NCI-H524 (cell line): ENCODE measurements at places on chromosomes 3 and 15.

- no peak for DNase-seq
Observed at GRCh38 chr15:40471105-40471807, 472 bp downstream of the CHST14 start.

GRCh38 chr3:44114142-44114541, 127.5 kb upstream of the TOPAZ1 start:
- DNase-seq, result no peak

- DNase-seq, result no peak
Observed at GRCh38 chr3:62557983-62558382, 184.6 kb upstream of the FEZF2 start.

- no peak for DNase-seq
Observed at GRCh38 chr3:133831966-133832801, 26.6 kb downstream of the SRPRB start.

DNA sequence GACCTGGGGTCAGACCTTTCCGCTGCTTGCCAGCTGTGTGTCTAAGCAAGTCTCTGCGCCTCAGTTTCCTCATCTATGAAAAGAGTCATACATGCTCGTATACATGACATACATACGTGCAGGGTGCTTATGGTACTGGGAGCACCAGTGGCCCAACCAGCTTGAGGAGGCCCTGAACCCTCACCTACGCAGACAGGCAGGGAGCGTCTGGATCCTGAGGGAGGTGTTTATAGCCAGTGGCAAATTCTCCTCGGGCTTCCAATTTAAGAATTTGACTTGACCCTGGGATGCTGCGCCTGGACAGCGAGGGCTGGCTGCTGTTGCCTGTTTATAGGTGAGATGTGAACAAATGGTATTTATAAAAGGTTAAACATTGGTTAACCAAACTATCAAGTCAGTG, 17.7 kb upstream of the FGD5 start:
- DNase-seq, result no peak

GRCh38 chr3:78632925-78633553, 1134.8 kb downstream of the ROBO1 start:
- DNase-seq, result no peak

DNA sequence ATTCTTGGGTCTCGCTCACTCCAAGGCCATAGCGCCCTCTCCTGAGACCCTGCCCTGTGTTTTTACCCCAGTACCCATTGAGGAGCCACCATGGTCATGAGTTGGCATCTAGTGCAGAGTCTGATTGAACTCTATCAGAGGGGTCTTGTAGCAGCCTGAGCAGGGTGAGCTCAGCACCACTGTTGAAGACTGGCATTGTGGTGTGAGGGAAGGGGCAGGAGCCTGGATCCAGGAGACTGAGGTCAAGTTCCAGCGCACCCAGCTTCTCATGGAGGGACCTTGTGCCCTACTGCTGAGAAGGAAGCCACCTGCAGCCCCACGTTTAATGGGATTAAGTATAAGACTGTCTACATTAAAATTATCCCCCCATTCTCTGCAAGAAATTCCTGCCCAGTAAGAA, 65.8 kb upstream of the LARS2 start:
- no peak for DNase-seq

DNA sequence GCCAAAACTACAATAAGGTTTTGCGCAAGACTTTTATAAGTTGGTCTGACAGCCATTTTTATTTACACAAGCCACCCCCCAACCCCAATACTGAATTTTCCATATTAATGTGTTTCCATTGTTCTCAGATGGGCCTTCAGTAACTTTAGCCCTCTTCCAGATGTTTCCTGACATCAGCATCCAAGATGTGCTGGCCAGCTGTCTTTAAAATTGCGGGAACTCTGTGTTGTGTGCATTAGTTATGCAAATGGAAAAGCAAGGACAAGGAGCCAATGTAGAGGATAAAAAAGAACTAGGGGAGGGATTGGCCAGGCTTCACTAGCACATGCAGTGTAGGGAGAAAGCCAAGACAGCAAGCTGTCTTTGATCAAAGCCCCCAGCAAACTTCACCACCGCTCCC, 45.4 kb downstream of the COMMD2 start:
- DNase-seq, result no peak

DNA sequence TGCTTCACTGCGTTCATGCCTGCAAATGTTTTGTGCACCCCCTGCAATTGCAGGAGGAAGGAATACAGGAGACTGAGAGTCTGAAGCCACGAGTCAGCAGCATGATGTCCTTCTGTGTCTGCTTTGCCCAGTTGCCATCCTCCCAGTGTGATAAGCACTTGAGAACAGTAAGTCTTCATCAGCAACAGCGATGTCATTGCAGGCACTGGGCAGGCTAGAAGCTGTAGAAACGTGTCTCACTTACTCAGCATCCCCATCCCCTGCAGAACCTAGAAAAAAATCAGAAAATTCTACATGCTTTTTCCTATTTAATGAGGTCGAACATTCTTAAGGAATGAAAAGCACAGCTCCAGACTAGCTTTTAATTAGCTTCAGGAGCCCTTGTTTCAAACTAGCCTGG, 156.5 kb upstream of the LPP start:
- no peak for DNase-seq

DNA sequence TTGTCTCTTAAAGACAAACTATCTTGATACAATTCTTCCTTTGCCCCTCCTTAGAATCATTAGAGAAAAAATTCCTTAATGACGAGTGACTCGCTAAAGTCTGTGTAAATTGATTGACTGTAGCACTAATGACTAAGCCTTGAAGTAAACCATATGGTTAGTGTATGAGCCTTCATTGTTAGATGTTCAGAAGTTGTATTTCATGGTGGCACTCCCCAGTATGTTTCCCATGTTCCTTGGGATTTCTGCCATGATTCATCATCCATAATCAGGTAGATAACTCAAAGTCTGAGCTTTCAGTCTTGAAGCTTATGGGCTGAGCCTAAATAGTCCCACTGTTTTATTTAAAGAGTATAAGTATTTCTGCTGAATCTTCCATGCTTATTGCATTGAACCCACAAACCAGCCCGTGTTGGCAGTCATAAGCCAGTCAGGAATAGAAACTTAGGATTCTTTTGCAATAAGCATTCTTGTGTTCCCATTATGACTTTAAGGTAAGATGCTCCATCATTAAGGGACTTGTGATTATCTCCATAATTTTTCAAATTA, 371.2 kb upstream of the RARB start:
- no peak for DNase-seq

DNA sequence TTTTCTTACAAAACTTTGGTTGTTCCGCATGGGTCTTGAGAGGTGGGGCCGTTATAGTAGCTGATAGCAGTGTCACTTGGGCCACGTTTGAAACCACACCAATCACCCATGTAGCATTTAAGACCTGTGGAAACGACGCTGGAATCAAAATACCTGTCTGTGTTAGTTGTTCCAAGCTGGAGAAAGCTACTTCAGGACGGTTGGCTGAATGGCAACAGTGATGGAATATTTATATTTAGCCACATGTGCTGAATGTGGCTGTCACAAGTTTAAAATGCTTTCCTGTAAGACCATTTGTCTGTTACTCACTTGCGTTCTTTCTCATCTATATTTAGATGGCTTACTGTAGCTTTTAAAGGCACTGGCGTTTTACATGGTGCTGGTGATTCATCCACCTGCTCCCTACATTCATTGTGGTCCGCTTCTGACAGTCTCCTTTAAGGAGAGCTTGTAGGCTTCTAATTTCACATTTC, 1.4 kb downstream of the DNAJA4 start:
- no peak for DNase-seq

DNA sequence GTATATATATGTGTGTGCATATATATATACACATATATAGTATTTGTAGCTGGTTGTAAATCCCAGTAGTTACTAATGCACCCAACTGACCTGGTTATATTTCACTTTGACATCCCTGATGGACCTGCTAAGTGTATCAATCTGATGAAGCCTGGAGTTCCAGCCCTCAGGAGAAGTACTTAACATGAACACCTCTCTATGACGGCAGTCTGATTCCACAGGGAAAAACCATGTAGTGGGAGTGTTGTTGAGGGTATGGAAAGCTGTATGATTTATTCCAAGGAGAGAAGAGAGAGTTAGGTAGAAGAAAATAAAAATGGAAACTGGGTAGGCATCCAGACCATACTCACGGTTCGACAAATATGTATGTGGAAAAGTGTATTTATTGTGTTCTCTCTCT, 531.2 kb upstream of the SEMA6D start:
- DNase-seq, result peak; percentile 18

DNA sequence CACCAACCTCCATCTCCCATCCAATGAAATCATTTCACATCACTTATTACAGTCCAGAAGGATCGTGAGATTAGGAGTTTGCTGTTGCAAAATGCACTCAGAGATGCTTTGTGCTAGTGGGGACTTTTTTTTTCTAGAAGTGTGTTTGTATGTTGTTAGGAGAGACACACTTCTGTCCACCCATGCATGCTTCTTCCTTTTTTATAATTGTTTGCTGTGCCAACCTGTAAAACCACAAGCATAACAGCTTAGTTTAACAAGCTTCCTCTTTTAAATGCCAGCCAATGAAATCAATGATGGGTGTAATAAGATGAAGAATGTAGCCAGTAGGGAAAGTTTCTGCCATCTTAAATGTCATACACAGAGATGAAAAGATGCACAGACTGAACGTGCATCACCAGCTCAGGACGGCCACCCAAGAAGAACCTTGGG, 305.6 kb upstream of the STT3B start:
- DNase-seq, result no peak

DNA sequence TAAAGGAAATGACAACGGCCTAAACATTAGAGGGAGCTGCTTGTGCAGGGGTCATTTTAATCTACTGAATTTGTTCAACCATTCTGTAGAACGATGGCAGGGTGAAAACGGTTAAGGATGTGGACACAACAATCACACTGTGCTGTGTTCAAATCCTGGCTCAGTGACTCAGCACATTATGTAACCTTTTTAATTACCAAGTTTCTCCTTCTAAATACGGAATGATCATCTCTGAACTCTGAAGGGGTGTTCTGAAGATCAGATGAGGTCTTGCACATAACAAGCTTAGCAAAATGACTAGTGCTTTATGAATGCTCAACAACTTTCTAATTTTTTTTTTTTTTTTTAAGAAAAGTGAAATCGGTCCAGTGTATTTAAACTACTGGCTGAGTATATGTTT, 592.8 kb downstream of the FOXP1 start:
- no peak for DNase-seq

GRCh38 chr3:27521872-27522265, 37.7 kb upstream of the SLC4A7 start:
- no peak for DNase-seq

DNA sequence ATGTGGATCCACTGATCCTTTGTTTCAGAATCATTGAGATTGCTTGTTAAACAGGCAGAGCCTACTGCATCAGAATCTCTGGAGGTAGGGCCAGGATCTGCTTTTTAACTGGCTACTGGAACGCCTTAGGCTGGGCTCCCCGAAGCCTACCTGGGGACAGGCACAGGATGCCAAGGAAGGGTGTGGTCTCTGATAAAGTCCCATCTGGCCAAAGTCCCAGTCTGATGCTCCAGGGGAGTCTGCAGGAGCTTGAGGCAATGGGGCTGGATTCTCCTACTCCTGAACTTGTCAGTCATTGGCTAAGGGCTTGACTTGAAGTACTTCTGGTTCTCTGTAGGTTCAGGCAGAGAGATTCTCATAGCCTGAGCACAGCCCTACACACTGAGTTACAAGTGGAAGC, 22.4 kb upstream of the CCK start:
- DNase-seq, result no peak

DNA sequence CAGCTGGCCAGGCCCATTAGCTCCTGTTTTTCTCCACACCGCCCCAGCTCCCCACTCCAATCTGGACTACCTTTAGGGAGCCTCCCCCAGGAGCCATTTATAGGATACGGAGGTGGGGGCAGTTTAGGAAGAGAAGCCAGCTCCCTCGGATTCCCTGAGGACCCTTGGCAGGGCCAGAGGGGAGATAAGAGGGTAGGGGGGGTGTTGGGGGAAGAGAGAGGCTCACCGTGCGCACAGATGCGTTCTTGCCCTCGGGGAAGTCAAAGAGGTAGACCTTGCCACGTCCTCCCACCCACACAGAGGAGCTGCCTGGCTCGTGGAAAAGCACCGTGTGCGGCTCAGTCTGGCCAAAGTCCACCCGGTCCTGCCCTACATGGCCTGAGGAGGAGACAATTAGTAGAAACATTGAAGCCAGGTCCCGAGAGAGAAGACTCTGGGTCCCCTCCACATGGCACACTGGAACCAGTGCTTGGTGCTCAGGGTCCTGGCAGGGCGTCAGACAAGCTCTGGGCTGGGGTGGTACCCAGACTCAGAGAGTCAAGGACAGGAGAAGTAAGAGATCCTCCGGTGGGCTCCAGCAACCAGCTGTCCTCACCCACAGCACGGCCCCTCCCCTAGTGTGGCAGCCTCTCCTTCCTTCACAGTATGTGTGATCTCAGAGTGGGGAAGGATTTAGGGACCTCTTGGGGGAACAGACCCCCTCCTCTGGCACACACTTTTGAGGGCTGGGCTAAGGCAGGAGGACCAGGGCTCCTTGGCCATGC, 15.0 kb downstream of the SEMA7A start:
- no peak for DNase-seq

DNA sequence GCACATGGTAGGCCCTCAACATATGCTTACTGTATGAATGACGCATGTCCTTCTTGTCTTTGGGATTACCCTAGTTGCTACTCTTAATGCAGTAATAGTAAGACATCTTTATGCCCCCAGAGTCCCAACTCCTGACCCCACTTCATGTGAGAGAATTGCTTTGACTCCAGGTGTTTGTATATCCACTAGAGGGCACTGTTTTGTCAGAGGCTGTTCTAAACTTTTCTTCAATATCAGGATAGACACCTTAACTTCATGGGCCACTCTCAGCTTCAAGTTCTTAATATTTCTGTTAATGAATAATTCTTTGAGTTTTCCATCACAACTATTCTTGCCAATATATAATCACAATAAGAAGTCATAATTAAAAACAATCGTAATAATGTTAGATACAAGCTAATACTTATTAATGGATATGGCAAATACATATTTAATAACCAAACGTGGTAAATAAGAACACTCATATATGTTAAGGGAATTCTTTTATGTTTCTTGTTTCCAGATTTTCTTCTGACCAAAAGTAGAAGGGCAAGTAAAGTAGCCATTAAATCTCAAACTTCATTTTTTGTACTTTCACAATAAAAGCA, 337.2 kb upstream of the DNAJC19 start:
- peak; percentile 65 for DNase-seq

DNA sequence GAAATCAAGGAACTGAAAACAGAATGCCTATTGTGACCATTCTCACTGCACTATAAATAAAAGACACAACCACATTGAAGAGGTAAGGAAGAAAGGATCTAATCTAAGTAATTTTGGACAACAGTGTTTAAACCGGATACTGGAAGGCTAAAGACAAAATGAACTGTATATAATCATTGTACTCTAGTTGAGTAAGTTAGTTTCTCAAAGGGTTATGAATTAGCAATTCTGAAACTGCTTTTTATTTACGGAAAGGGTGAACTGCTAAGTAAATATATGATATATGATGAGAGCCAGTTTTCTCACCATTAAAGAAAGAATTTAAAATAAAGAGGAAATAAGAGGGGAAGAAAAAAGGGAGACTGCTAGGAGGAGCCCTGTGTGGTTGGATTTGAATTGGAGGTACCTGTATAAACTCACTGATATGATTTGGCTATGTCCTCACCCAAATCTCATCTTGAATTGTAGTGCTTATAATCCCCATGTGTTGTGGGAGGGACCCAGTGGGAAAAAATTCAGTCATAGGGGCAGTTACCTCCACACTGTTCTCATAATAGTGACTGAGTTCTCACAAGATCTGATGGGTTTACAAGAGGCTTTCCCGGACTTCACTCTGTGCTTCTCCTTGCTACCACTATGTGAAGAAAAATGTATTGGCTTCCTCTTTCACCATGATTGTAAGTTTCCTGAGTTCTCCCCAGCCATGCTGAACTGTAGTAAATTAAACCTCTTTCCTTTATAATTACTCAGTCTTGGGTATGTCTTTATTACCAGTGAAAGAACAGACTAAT, 607.7 kb downstream of the PYDC2 start:
- no peak for DNase-seq

GRCh38 chr15:48940508-48940907, 23.2 kb downstream of the SHC4 start:
- DNase-seq, result no peak
